SW480 (cell line): ENCODE measurements at places on chromosomes 5 and 9.

DNA sequence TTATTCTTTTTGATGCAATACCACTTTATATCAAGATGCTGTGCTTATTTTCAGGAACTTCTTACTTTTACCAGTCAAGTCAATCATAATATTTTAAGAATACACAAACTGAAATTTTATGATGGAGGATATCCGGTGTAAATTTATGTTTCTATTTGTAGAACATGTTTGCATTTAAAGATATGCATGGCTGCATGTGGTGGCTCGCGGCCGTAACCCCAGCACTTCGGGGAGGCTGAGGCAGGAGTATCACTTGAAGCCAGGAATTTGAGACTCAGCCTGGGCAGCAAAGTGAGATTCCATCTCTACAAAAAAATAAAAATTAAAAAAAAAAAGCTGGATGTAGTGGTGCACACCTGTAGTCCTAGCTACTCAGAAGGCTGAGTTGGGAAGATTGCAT lies 73.5 kb upstream of the ALDH1A1 start:
- no peak for DNase-seq

- DNase-seq = no peak
Measured at GRCh38 chr5:175687231-175687701, 29.4 kb downstream of the HRH2 start.

GRCh38 chr9:2623288-2624050 lies 1.9 kb downstream of the VLDLR start:
- no peak for DNase-seq

- DNase-seq = no peak
Measured at GRCh38 chr5:58444805-58445204, 15.1 kb downstream of the PLK2 start.

- no peak for DNase-seq
Measured at GRCh38 chr5:157719245-157719644, 12.0 kb upstream of the THG1L start.

DNA sequence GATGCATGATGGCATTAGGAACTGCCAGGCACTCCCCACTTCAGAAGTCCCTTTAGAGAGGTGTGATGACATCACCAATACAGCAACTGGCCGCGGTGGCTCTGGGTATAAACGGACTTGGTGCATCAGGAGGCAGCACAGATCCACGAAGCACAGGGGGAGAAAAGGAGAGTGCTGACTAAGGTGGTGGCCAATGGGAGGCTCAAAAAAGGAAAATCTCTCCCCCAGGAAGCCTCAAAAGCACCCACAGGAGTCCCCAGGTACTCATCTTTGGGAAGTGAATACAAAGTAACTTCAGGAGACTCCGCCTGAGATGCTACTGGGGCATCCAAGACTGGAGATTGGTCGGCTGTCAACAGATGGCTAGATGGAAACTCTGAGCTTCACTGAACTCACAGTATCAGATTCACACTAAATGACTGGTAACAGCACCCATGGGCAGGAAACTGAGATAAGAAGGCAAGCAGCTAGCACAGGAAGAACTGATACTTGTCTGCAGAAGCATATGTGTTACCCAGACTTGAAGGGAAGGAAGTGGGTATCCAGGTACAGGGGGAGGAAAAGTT lies 7.6 kb downstream of the TTC39B start:
- DNase-seq = no peak

DNA sequence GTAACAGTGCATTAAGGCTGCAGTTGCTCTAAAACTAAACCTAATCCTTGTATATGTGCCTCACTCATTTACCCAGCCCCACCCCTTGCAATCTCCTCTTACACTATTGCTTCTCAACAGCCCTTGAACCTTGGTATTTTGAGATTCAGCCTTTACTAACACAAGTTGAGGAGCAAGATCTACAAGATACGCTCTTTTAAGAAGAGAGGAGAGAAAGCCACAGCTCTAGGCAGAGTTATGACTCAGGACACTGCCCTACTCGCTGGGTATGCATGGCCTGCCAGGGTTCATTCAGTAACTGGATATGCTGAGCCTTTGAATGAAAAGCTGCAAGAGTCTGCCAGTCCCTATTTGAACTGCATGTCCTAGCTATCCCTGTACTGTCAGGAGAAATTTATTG lies 219.5 kb downstream of the PCSK5 start:
- no peak for DNase-seq

- peak; percentile 36 for DNase-seq
Measured at GRCh38 chr9:111038331-111039230, at the start of gene LPAR1. LPAR1 (minus strand) TSS chr9:111038470; CDS start chr9:110972117, 66,353 bp downstream.

DNA sequence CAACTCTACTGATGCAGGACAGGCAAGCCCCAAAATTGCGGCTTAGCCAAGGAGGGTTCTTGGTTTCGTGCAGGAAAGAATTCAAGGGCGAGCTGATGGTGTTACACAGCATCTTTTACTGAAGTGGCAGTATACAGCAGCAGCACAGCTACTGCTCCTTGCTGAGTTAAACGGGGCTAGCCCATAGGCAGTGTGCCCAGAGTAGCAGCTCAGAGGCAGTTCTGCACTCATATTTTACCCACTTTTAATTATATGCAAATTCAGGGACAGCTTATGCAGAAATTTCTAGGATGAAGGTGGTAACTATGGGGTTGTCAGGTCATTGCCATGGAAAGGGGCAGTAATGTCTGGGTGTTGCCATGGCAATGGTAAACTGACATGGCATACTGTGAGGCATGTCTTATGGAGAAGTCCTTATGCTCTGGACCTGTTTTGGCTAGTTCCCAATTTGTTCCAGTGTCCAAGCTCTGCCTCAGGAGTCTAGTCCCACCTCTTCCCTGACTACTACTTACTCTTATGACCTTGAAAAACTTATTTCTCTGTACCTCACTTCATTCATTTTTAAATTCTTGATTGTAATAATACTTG lies 2.0 kb upstream of the SPINK9 start:
- DNase-seq = no peak
